ENCODE measurements at places on chromosomes 2 and 18. TPM values are rescaled to one million over a fixed set of nuclear protein-coding genes. Genes with fewer than 3 reads are reported as not detected.

Gene LAMA3
- total RNA-seq, result 7.1 TPM

Gene UCN
- total RNA-seq, result not detected

Gene LHCGR
- total RNA-seq, result not detected

Gene ADAM17
- 52.9 TPM for total RNA-seq

Gene HOXD3
- 15.3 TPM for total RNA-seq

Gene GALNT5
- total RNA-seq, result not detected

Gene SH3BP4
- total RNA-seq, result 105 TPM

Gene UGT1A10
- not detected for total RNA-seq

Gene VWA3B
- not detected for total RNA-seq

Measured in endothelial cell of umbilical vein (primary cell).